ENCODE measurements at places on chromosomes 6 and 20.

GRCh38 chr20:63751471-63752271 is 12.1 kb downstream of the SLC2A4RG start:
- H3K27ac ChIP-seq, result no peak overlapping the region
- H3K4me3 ChIP-seq, result no peak overlapping the region
- H3K4me1 ChIP-seq, result no peaks in the 10 kb centered on the region
- no peak for DNase-seq
- H3K36me3 ChIP-seq, result peaks cover 12% of the 10 kb centered on the region

DNA sequence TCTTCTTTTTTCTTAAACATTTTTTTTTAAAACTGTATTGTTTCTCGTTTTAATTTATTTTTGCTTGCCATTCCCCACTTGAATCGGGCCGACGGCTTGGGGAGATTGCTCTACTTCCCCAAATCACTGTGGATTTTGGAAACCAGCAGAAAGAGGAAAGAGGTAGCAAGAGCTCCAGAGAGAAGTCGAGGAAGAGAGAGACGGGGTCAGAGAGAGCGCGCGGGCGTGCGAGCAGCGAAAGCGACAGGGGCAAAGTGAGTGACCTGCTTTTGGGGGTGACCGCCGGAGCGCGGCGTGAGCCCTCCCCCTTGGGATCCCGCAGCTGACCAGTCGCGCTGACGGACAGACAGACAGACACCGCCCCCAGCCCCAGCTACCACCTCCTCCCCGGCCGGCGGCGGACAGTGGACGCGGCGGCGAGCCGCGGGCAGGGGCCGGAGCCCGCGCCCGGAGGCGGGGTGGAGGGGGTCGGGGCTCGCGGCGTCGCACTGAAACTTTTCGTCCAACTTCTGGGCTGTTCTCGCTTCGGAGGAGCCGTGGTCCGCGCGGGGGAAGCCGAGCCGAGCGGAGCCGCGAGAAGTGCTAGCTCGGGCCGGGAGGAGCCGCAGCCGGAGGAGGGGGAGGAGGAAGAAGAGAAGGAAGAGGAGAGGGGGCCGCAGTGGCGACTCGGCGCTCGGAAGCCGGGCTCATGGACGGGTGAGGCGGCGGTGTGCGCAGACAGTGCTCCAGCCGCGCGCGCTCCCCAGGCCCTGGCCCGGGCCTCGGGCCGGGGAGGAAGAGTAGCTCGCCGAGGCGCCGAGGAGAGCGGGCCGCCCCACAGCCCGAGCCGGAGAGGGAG is 580 bp downstream of the VEGFA start:
- no peaks in the 10 kb centered on the region for H3K36me3 ChIP-seq
- H3K4me1 ChIP-seq, result peaks cover 7% of the 10 kb centered on the region
- peak overlapping the region; percentile 82 for H3K4me3 ChIP-seq
- no peaks in the 10 kb centered on the region for H3K27me3 ChIP-seq
- peak; percentile 50 for DNase-seq

DNA sequence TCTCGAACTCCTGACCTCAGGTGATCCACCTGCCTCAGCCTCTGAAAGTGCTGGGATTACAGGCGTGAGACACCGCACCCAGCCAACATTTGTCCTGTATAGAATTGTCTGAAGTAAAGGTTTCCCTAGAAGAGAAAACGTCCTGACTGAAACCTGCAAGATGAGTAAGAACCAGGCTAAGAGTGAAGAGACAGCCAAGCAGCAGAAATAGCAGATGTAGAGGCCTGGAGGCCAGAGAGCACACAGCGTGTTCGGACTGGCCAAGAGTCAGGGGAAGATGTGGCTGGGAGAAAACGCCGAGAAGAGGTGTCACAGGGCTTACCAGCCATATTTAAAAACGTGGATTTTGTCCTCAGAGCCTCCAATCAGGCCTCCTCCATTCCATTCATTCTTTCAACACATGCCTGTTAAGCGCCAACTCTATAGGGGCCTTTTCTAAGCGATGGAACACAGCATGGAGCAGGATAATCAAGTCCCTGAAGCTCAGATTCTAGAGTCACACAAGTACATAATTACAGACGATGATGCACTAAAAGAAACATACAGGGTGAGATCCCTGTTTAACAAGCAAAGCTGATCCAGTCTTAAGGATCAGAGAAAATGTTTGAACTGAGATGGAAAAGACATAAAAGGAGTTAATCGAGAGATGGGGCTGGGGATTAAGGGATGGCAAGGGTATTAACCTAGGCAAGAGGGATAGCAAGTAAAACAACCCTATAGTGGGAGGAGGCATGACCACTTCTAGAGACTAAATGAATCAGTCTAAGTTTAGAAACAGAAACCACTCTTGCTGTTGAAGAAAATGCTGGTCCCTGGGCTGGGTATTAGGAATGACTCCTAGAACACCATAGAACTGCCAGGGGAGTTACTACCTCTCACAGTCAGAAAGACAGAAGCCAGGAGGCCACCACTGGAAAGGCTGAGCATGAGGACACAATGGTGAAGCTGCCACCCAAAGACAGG is 4.8 kb downstream of the ZCCHC3 start:
- H3K27me3 ChIP-seq, result no peaks in the 10 kb centered on the region
- H3K36me3 ChIP-seq, result no peaks in the 10 kb centered on the region
- H3K4me1 ChIP-seq, result peaks cover 18% of the 10 kb centered on the region
- DNase-seq, result peak; percentile 48

- H3K27ac ChIP-seq, result no peak overlapping the region
- H3K4me1 ChIP-seq, result no peaks in the 10 kb centered on the region
- H3K27me3 ChIP-seq, result no peaks in the 10 kb centered on the region
- no peak for DNase-seq
Observed at GRCh38 chr6:111119571-111120329, 32.4 kb downstream of the SLC16A10 start.

GRCh38 chr6:161736781-161737292 is 463.0 kb upstream of the AGPAT4 start:
- H3K27me3 ChIP-seq, result no peaks in the 10 kb centered on the region
- H3K4me3 ChIP-seq, result no peak overlapping the region
- no peaks in the 10 kb centered on the region for H3K36me3 ChIP-seq
- no peak for DNase-seq
- H3K4me1 ChIP-seq, result no peaks in the 10 kb centered on the region

- no peak overlapping the region for H3K27ac ChIP-seq
- H3K36me3 ChIP-seq, result no peaks in the 10 kb centered on the region
- peak overlapping the region; percentile 85 for H3K4me3 ChIP-seq
- H3K4me1 ChIP-seq, result peaks cover 16% of the 10 kb centered on the region
- DNase-seq, result no peak
Observed at GRCh38 chr20:64256282-64256935, 861 bp downstream of the PCMTD2 start.

DNA sequence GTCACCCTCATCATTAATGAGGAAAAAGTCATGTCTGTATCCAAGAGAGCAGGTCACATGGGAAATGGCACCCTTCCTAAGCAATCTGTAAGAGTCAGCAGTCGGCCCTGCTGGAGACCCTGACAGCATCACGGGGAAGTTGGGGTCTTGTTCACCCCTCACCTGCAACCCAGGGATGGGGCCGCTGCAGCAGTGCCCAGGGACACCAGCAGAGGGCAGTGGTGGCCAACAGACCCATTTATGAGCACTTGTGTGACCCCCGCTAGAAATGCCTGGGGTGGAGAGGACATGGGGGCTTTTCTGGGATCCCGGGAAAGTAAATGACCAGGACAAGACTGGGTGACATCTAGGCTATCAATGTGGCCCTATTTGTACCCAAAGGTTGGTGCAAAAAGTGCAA is 35.9 kb downstream of the ANKRD60 start:
- H3K4me3 ChIP-seq, result no peak overlapping the region
- no peaks in the 10 kb centered on the region for H3K27me3 ChIP-seq
- H3K4me1 ChIP-seq, result no peaks in the 10 kb centered on the region
- no peak for DNase-seq

DNA sequence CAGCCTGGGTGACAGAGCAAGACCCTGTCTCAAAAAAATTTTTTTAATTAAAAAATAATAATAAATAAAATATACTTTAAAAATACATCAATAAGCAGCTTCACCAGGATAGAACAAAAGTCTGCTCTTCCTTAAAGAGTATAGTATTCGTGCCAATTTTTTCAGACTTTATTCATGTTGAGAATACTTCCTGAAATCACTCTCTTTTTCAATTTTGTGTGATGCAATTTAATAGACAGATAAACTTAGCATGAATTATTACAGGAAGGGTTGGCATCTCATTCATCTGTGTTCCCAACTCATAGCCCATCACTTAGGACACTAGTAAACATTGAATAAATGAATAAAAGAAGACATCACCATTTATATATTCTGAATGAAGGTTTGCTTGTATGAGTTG is 52.4 kb downstream of the IPCEF1 start:
- DNase-seq, result no peak
- H3K4me1 ChIP-seq, result no peaks in the 10 kb centered on the region
- no peaks in the 10 kb centered on the region for H3K27me3 ChIP-seq
- H3K27ac ChIP-seq, result no peak overlapping the region
- no peaks in the 10 kb centered on the region for H3K36me3 ChIP-seq

DNA sequence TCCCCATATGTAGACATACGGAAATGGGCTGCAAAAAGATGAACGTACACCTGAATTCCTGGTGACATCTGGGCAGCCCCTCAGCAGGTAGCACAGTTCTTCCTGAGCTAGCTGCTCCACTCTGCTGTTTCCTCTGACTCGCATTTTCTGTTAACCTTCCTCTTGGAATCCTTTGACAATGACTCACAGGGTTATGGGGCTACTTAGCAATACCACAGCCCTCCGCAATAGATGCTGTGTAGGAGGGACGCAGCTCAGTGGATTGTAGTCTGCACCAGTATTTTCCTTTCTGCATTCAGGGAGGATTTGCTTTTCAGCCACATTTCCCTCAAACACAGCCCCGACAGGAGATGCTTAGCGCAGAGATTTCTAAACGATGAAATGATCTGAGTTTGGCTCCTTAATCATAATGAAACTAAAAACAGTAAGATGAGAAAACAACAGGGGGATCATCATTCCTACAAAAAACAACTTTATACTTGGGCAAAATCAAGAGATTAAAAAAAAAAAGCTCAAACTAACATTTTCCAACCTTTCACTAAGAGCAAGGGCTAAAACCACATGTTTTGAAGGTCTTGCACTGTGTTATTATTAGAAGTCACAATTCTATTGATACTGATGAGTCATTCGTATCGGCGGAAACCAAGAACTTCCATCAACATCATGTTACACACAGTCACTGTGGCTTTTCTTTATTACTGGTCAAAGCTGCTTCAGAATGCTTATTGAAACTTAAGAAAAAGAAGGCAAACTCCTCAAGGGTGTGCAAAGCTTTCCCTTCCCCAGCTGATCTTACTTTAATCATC is 12.2 kb downstream of the BACH2 start:
- H3K27ac ChIP-seq, result no peak overlapping the region
- no peaks in the 10 kb centered on the region for H3K36me3 ChIP-seq
- H3K27me3 ChIP-seq, result no peaks in the 10 kb centered on the region
- peaks cover 2% of the 10 kb centered on the region for H3K4me1 ChIP-seq
- no peak overlapping the region for H3K4me3 ChIP-seq

DNA sequence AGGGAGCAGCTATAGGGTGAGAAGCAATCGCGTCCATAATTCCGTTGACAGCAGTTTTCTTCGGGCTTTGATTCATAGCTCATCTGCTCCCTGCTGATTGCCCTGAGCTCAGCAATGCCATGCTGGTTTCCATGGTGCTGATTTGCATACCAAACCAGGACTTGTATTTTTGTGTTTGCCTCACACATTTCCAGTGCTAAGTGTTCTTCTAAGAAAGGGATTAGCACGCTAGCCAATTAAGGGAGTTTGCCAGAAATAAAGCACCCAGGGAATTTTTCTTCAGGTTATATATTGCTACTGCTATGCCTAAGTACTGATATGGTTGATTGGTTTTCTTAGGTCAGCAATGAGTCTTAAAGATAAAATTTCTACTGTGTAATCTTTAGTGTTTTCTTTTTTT is 177.6 kb downstream of the PLCB1 start:
- no peaks in the 10 kb centered on the region for H3K4me1 ChIP-seq
- H3K27me3 ChIP-seq, result no peaks in the 10 kb centered on the region
- no peak overlapping the region for H3K27ac ChIP-seq
- no peaks in the 10 kb centered on the region for H3K36me3 ChIP-seq
- no peak for DNase-seq

- no peaks in the 10 kb centered on the region for H3K27me3 ChIP-seq
- DNase-seq, result peak; percentile 60
Observed at GRCh38 chr20:55253781-55254180, 751.5 kb downstream of the CBLN4 start.

DNA sequence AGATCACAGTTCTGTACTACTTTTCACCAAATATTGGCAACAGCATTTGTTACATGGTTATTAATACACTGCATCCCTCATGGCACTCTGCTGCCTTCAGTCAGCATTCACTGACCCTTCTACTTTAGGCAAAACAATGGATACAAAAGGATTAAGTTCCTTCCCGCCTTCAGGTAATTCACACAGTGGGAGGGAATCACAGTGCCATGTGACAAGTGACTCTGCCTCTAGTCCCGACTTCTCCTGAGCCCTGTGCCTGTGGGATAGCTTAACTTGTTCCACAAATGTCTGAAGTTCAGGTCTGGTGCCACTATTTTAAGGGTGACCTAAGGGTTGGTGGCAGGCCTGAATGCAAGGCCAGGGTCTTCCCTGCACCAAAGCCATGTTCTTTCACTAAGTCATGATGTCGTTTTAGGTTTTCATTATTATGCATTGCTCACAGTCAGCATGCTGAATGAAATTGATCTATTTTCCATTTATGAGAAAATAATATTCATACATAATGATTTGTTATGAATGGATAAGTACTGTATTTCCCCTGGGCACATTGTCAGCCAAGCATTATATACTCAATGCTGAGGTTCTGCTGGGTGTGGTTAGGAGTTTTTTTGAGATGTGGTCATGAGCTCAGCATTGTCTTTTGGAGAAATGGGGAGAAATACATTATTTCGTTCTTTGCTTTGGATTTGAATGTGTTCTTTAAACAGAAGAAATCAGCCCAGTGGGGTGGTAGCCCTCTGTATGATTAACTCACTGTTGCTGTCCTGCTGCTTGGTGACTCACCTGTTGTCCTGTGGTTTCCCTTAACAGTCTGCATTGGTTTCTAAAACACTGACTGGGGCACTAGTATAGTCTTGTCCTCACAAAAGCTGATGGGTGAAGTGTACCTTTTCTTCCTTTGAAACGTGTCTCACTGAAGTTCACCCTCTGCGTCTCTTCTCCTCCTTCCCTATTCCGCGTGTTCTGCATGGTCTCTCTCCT is 66.4 kb downstream of the AFDN start:
- H3K4me1 ChIP-seq, result no peaks in the 10 kb centered on the region
- peaks cover 18% of the 10 kb centered on the region for H3K36me3 ChIP-seq
- no peak overlapping the region for H3K27ac ChIP-seq
- no peak overlapping the region for H3K4me3 ChIP-seq

GRCh38 chr20:64093013-64093503 is 8.9 kb upstream of the LKAAEAR1 start:
- no peak overlapping the region for H3K27ac ChIP-seq
- no peaks in the 10 kb centered on the region for H3K4me1 ChIP-seq
- H3K36me3 ChIP-seq, result no peaks in the 10 kb centered on the region
- DNase-seq, result no peak
- no peaks in the 10 kb centered on the region for H3K27me3 ChIP-seq
- no peak overlapping the region for H3K4me3 ChIP-seq

GRCh38 chr6:39302669-39303424 is 11.4 kb downstream of the KCNK17 start:
- peaks cover 5% of the 10 kb centered on the region for H3K4me1 ChIP-seq
- no peak overlapping the region for H3K27ac ChIP-seq
- peak; percentile 68 for DNase-seq
